Brain (organoid and tissue), 16 donors: ENCODE measurements at places on chromosomes 3 and 15.

DNA sequence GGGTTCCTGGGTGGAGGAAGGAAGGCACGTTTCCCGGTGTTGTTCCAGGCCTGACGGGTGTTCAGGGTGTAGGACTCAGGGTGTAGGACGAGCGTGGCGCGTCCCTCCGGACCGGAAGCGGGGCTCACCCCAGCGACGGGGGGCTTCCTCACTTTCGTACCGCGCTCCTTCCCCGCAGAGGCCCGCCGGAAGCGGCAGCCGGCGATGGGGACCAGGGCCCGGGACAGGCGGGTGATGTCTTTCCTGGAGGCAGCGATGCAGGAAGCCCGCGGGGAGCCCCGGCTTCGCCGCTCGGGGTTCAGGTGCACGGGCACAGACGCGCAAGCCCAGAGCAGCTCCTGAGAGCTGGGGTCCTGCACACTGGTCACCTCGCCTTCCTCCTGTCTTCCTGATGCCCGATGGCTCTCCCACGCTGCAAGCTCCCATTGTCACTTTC lies 13.4 kb downstream of the FOXL2NB start:
- no peak for DNase-seq

DNA sequence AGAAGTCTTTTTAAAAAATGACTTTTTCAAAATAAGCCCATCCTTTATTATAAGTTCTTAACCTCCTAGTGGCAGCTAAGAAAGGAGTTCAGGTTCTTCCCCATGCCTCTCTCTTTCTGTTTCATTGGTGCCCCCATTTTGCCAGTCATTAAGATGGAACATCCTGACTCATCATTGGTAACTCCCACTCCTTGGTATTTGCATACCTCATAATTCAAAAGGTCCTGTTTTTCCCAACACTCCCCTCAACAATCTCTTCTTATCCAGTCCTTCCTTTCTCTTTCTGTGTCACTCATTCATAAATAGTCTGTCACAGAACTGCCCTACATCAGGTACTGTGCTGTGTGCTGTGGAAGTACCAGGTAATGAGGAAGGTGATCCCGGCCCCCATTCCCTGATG lies 394.0 kb downstream of the FOXP1 start:
- DNase-seq, result no peak

GRCh38 chr3:12924437-12924836 lies 83.1 kb upstream of the RPL32 start:
- DNase-seq, result no peak

GRCh38 chr15:68271854-68272471 lies 5.6 kb upstream of the FEM1B start:
- no peak for DNase-seq

- DNase-seq, result no peak
These were observed 208.4 kb downstream of the PLOD2 start for GRCh38 chr3:145952536-145952935.

DNA sequence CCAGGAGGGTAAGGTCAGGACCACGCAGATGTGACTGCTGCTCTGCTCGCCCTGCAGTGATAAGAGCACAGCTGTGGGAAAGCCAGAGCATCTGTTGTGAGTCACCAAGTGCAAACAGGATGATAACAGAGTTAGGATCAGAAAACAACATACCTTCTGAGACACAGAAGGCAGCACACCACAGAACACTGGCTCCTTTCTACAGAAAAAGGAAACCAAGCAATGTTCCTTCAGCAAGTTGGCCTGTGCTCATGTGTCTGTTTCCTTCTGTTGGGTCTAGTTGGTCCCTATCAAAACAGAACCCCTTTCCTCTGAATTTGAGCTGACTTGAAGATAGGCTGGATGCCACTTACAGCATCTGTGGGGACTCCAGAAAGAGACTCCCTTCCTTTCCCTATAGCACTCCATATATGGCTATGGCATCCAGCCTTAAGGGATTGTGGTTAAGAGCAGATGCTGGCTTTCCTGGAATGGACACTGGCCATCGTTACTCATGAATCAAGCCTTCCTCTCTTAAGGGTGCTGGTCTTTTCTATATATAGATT lies 440.7 kb upstream of the THBS1 start:
- no peak for DNase-seq

DNA sequence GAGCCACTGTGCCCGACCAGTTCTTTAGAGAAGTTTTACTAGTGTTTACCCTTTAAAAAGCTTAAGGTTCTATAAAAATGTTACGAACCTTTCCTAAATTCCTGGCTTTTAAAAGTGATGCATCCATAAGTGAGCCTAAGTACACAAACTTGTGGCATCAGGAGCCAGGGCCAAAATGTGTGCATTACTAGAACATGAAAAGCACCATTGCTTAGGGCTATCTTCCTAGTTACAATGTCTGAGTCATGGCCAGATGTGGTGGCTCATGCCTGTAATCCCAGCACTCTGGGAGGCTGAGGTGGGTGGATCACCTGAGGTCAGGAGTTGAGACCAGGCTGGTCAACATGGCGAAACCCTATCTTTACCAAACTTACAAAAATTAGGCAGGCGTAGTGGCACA lies 39.9 kb downstream of the LEO1 start:
- DNase-seq, result no peak

DNA sequence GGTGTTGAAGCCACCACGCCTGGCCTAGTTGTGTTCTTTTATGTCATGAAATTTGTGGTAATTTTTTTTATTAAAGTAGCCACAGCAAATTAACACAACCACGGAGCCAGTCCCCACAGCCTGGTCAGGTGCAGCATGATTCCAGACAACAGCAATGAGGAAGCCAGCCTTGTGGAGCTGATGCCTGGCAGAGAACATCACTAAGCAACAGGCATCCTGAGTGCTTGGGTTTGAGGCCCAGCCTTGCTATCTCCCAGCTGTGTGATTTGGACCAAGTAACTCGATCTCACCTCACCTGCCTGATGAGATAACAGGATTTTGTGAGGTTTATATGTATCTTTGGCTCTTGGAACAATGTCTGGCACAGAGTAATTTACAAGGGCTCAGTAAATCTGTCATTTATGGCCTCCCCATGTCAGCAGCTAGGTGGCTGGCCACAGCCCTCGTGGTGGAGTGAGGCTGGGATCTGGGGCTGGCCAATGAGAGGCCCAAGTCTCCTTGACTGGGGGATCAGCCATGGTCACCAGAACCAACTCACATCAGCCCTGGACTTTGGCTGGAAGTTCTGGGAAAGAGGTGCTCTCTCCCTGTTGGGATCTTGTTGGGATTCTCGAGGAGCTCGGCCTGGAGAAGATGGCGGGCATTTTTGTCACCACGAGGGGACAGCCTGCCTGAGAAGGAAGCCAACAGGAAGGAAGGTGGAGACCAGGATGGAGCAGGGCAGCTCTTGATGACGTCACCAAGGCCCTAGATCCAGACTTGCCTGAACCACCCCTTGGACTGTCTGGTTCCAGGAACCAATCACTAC lies 22.8 kb upstream of the FLNB start:
- DNase-seq, result no peak

GRCh38 chr15:67967871-67968431 lies 86.2 kb upstream of the PIAS1 start:
- peak; percentile 84 for DNase-seq

- no peak for DNase-seq
These were observed 15.0 kb upstream of the FYCO1 start for GRCh38 chr3:46010519-46011113.

DNA sequence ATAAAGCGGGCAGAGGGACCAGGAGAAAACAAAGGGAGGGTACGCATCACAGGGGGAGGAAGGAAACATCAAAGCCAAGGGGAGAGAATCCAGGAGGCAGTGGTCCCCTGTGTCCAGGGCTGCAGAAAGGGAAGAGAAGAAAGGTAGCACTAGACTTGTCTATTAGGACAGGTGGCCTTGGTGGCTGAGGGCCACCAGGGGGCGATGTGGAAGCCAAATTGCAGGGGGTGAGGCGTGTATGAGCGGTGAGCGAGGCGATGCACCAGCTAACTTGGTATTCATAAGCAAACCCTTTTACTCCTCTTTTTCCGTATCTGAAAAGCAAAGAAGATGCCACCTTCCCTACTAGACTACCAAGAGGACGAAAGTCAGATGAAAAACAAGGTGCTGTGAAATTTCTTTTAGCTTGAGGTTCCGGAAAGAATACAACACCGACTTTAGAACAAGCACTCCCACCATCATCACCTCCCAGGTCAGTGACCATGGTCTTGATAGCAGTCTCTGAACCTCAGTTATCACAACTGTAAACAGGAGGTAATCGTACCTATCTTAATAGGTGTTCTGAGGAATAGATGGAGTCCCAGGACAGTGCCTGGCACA lies 654.4 kb upstream of the ADAMTS9 start:
- DNase-seq, result no peak
